ENCODE measurements at places on chromosomes 12 and 14.

DNA sequence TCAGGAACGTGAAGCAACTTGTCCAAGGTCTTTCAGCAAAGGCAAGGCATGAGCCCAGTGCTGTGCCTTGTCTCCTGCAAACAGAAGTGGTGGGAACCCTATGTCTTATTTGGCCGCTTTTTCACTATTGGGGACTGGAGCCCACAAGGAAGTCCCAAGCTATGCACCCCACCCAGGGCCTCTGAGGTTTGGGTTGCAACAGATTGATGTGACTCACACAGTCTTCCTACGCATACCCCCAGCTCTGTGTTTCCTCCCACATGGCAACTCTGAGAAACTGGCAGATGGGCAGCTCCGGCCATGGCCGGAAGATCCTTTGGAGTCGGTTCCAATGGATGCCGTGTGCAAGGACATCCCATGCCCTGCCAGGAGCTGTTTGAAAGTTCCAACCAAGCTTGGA is 28.3 kb upstream of the CMKLR1 start:
- no peak for DNase-seq

DNA sequence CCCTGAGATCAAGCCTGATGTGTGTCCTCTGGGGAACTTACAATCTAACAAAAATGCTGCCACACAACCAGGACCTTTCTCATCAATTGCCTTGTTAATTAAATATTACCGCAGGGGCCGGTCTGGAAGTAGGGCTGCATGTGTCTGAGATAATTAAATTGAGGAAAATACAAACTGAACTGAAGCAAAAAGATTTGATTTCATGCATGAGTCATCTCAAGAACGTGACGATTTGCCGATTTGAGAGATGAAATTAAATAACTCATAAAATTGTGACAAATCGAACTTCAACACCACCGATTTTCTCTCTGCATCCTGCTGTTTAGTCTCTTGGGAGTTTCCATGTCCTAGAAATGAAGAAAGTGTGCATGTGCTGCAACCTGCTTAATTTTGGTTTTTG is 94.6 kb upstream of the DAAM1 start:
- no peak for DNase-seq

GRCh38 chr12:111505601-111506036 is 93.5 kb downstream of the ATXN2 start:
- DNase-seq = no peak

DNA sequence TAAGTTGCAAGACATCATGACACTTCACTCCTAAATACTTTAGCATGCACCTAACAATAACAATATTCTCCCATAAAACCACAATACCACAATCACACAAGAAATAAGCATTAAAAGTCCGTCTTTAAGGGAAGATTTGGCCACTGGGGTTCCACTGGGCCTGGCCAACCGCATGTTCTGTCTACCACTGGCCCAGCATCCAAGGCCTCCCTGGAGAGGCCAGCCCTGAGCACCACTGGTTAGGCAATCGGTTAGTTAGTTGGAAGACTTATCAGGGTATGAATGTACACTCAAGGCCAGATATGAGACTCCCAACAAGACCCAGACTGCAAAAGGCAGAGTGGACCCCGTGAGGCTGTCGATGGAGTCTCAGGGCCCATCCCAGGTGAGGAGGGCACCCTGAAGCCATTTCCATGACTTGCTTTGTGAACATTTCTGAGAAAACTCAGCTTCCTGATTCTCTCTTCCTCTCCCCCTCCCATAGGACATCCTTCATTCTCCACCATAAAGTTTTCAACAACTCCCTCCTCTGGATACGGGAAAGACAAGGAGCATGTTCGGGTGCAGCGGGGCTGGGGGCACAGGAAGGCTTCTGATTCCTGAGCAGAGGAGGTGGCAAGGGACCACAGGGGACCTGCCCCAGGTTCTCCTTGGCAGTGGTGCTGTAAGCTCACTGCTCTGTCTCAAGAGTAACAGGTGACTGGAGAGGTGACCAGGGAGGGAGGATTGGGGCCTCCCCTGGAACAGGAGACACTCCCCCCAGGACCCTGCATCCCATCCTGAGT is 5.9 kb downstream of the PXN start:
- DNase-seq = no peak

DNA sequence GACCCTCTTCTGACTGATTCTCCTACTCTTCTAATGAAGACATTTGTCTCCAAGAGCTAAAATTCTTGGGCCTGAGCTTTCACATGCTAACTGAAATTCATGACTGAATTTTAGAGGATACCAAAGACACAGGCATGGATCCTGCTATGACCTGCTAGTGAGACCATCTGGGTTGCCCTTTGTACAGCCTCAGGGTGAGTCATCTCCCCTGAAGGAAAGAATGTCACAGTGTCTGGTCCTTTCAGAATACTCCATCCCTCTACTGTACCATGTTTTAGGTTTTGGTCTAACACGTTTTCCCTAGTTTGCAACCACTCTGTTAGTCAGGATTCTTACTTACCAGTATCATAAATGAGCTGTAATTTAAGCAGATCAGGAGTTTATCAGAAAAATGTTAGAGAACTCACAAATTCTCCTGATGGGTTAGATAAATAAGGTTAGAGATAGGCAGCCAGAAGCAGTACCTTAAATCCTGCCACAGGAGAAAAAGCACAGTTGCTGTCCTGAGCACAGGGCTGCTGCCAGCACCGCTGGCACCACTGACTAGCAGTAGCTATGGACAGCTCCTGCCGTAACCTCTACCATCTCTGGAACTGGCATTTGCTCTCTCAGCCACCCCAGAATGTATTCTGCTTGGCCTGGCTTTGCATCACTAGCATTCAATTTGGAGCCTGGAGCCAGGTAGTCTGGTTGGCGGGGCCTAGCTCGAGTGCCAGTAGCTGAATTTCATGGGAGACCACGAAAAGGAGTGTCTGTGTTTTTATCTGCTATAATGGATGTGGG is 127.6 kb downstream of the ANO6 start:
- no peak for DNase-seq

DNA sequence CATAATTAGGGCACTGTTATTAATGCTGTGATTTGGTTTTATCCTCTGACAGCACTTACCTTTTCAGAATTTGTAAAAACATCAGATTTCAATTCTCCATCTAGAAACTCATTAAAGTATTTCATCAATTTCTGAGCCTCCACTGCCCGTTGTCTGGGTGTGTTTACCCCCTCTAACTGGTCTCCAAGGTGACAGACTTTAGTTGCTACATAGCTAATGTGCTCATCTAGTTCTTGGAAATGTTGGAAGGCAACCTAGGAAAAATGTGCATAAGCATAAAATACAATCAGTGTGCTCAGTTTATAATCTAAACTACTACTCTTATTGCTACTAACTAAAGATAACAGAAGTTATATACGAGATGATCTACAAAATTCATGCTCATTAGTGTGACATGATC is 24.6 kb downstream of the EXOC5 start:
- no peak for DNase-seq

DNA sequence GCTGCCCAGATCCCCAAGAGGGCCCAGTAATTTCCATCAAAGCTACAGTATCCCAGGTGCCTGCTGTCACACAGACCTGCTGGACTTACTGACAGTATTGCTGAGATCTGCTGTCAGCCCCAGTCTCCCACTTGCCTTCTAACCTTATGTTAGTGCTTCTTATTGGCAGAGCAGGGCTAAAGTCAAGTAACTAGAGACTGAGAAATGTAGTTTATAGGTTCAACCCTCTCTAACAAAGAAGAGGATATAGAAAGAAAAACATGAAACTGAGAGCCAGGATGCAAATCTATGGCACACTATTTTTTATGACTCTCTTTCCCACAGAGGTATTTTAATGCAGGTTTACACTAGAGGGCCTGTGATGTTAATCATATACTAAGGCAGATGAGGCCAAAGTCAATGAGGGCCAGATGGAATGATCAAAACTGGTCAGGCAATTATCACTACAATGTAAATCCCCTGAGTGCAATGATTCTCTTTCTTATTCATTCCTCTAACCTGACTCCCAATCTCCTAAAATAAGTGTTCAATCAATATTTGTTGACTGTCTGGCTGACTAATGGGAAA is 781.9 kb downstream of the VRK1 start:
- no peak for DNase-seq

GRCh38 chr12:56321027-56321426 is 5.2 kb upstream of the CNPY2 start:
- DNase-seq = no peak

DNA sequence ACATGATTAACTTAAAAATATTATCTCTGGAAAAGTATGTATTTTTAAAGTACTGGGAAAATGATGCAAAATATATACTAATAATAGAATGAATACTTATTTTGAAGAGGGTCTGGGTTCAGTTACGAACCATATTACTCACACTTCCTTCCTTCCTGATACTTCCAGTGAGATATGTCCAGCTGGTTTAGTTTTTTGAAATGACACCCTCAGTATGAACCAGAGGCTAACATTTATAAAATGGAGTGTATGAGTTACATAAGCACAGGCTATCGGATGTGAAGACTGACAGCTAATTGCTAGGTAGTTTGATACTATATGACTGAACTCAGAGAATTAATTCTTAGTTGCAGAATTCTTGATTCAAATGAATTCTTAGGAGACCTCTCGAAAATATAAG is 122.9 kb downstream of the OTOGL start:
- DNase-seq = no peak

DNA sequence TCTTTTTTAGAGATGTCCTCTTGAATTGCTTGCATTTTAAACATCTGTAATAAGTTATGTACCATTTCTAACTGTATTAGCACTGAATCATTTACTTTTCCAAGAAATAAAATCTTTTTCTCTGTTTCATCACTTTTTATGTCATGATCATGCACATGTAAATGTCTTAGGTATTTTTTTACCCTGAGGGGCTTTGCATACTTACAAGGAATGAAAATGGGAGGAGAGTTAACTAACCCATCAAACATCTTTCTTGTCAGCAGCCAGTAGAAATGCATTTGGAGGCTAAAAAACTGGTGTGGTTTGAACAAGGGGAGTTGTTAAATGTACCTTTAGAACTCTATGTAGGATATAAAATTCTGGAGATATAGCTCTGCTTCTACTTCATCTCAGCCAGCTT is 1080.3 kb downstream of the GALC start:
- DNase-seq = no peak

GRCh38 chr12:70907412-70907811 is 13.1 kb downstream of the PTPRR start:
- DNase-seq = no peak

- no peak for DNase-seq
These were observed 286.6 kb downstream of the C12orf75 start for GRCh38 chr12:105616971-105617540.

DNA sequence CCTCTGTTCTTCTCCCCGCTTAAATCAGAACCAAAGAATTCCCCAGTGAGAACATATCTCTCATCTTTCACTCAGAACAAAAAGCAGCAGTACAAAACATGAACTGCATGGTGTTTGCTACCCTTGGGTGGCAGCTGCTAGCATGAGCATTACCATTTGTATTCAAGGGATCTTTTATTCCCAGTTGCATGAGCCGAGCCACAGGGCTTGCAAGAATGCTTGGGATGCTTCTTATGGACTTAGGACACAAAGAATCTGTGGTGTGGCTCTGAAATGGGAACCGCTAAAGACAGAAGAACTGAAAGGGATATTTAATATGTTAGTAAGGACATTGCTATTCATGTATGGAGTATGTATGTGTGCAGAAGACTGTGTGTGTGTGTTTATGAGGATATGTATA is 190.6 kb downstream of the TMX1 start:
- DNase-seq = no peak

DNA sequence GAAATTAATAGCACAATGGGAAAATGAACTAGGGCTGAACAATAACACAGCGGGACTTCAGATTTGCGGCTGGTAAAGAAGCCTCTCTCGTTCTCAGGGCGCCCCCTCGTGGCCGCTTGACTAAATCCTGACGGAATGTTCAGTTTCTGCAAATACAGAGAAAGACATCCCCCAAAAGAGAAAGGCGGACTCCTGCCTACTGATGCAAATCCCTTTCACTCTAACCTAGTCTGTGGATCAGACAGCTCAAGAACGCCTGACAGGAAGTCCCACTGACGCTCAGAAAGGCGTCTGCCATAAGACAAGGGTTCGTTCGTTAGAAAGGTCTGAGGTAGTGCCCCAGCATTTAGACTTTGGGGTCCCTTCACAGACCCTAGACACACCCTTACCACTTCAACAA is 2.5 kb downstream of the NUAK1 start:
- DNase-seq = no peak

GRCh38 chr12:29521951-29522350 is 24.5 kb upstream of the OVCH1 start:
- no peak for DNase-seq

DNA sequence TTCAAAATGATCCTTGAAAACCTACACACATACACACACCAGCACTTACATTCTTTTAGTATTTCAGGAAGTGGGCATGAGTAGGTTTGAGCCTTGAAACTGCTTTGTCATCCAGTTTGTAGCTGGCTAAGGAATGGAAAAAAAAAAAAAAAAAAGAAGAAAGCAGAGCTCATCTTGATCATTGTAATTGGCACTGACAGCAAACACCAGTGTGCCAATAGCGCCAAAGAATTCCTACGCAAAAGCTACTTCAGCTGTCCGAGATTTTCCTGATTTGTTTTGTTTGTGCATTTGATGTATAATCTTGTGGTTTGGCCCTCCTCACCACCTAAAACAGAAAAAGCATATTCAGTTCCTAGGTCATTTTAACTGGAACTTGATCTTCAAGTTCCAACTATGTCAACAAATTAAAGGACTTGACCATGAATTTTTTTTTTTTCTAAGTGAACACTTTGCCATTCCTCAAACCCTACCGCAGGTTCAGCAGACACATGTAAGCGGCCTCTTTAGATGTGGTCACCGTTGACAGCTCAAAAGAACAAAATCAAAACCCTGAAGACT is 57.3 kb downstream of the FLRT2 start:
- no peak for DNase-seq

DNA sequence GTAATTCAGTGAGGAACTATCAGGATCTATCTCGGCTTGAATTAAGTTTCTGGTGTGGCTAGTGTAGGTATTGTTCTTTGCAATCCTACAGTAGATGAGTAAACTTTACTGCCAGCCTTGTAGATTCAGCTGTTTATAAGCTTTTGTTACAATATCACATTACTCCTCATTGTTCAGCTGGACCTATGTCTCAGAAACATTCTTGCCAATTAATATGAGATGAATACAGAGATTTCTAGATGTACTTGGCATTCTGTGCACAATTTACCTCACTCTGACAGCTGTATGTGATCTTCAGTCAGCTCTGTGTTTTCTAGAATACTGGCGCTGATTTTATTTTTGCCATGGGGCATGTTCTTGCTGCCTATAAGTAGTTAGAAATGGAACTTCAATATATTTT is 55.7 kb downstream of the METTL25 start:
- no peak for DNase-seq

- DNase-seq = no peak
These were observed 29.9 kb upstream of the DDHD1 start for GRCh38 chr14:53183056-53183455.

- no peak for DNase-seq
These were observed 7.9 kb downstream of the VWF start for GRCh38 chr12:6116471-6117021.
